Tongue (tissue), 3 donors: ENCODE measurements at places on chromosomes 6 and 20.

GRCh38 chr6:167668019-167668753 lies 158.5 kb upstream of the AFDN start:
- DNase-seq, result no peak

GRCh38 chr20:20897145-20897544 lies 184.7 kb upstream of the RALGAPA2 start:
- DNase-seq, result peak; percentile 51

DNA sequence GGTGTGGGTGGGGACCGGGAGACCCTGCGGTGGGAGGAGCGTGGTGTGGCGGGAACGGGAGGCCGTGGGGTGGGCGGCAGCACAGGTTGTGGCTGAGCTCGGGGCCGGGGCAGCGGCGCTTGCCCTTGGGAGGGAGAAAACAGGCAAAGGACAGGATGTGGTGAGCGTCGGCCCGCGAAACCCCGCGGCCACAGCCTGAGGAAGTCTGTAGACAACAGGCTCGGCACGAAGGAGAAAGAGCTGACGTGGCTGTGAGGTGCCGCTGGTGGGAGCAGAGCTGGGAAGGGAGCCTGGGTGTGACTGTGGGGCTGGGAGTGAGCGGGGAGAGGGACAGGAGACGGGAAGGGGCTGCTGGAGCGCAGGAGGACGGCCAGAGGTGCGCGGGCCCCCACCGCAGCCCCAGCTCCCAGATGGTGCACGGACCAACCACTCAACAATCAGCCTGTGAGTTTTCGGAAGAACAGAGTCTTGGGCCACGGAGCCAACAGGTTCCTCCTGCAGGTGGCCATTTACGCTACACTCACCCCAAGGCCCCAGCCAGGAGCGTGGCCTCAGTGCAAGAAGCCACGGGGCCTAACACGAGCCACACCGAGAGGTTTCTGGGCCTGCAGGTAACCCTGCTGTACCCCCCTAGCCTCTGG lies 202.8 kb downstream of the DLL1 start:
- no peak for DNase-seq

- DNase-seq, result no peak
Measured at GRCh38 chr20:57686931-57687652, 22.7 kb downstream of the PMEPA1 start.

GRCh38 chr6:81475646-81476045 lies 276.8 kb downstream of the TENT5A start:
- no peak for DNase-seq

- no peak for DNase-seq
Measured at GRCh38 chr6:124054034-124054433, 250.4 kb downstream of the NKAIN2 start.

GRCh38 chr6:116472706-116473105 lies 11.5 kb downstream of the CALHM6 start:
- DNase-seq, result no peak

DNA sequence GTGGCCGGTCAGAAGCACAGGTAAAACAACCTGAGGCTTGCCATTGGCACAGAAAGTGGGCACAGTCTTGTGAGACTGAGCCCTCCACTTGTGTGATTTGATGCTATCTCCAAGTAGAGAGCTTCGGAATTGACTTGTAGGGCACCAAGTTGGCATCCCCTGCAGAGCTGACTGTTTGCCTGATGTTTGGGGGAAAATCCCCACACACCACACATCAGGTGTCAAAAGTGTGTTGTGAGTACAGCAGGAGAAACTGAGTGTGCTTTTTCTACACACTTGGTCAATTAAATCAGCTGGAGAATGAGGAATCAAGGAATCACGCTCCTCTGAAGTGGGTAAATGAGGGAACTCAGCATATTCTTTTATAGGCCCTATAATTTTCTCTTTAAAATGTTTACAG lies 989 bp downstream of the SERINC3 start:
- no peak for DNase-seq

GRCh38 chr20:21505810-21506530 lies 7.9 kb downstream of the NKX2-2 start:
- DNase-seq, result peak; percentile 71

GRCh38 chr6:142822842-142823241 lies 122.1 kb downstream of the HIVEP2 start:
- DNase-seq, result no peak

DNA sequence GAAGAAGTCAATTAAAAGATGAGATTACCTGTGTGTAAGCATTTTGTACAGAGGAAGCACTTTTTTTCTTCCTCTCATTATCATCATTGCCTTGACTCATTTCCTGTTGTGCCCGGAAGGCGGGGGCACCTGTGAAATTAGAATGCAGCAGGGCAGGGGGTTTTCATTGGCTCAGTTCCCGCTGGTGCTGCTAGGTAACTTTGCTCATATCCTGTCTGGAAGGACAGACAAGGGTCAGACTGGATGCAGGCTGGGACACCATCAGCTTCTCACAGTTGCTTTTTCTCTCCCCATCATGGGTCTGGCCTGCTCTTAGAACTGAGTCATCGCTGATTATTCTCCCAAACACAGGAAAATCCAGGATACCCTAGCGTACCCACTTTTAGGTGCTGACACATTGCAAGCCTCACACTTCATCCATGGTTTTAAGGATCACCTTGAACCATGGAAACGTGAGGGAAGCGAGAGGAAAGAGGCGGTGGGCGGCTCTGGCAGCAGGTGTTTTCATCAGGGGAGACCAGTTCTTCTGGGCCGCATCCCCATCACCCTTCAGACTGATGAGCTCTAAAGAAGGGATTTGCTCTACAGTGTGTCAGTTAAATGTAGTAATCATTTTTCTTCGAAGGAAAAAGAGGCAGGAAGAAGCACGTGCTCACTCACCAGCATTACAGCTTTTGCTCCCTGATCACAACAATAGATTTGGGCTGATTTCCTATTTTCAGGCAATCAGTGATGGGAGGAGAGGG lies 195.7 kb upstream of the SASH1 start:
- no peak for DNase-seq

- DNase-seq, result no peak
Measured at GRCh38 chr20:16005021-16005914, 568.0 kb downstream of the KIF16B start.

- no peak for DNase-seq
Measured at GRCh38 chr6:139962654-139963347, 588.4 kb upstream of the CITED2 start.

DNA sequence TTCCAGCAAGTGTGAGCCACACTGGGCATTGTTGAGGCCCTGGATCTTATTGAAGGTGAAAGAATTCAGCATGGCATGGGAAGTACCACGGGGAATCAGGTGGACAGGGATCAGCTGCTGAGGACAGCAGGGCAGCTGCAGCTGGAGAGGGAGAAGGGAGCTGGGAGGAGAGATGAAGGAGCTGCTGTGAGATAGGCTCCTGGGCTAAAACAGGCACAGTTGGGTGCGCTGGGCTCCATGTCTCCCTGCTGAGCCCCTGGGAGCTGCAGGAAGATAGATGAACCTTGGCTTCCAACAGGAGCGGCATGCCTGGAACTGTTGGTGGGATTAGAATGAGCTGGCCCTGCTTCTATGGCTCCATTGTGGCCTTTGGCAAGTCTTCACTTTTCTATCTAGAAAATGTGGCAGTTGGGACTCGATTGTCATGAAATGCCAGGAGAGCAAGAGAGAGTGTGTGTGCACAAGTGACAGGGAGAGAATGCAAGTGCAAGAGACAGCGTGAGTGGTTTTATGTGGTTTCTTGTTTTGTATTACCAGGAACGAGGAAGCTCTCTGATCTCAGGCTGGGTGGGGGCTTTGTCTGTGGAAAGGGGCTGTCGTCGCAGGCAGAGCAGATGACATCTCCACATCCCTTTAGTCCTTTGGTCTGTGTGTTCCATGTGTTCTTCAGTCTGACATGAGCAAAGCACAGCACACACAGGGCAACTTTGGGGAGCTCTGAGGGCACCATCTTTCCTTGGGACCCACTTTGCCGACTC lies 20.4 kb downstream of the SNPH start:
- no peak for DNase-seq

DNA sequence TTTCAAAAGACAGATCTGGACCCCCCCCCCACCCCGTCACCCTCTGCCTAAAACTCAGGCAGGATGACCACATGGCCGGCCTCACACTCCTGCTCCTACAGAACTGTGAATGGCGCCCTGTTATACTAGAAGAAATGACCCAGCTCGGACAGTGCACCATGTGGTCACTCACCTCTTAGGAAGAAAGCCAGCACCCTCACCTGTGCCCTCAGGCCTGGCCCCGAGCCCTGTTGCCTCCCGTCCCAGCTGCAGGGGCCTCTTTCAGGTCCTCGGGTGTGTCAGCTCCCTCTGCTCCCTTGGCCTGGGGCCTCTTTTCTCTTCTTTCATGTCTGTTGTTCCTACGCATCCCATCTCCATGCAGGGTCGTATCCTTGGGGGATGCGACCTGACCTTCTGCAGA lies 23.7 kb downstream of the OSBPL2 start:
- no peak for DNase-seq

GRCh38 chr6:102223942-102224341 lies 830.4 kb downstream of the GRIK2 start:
- no peak for DNase-seq

DNA sequence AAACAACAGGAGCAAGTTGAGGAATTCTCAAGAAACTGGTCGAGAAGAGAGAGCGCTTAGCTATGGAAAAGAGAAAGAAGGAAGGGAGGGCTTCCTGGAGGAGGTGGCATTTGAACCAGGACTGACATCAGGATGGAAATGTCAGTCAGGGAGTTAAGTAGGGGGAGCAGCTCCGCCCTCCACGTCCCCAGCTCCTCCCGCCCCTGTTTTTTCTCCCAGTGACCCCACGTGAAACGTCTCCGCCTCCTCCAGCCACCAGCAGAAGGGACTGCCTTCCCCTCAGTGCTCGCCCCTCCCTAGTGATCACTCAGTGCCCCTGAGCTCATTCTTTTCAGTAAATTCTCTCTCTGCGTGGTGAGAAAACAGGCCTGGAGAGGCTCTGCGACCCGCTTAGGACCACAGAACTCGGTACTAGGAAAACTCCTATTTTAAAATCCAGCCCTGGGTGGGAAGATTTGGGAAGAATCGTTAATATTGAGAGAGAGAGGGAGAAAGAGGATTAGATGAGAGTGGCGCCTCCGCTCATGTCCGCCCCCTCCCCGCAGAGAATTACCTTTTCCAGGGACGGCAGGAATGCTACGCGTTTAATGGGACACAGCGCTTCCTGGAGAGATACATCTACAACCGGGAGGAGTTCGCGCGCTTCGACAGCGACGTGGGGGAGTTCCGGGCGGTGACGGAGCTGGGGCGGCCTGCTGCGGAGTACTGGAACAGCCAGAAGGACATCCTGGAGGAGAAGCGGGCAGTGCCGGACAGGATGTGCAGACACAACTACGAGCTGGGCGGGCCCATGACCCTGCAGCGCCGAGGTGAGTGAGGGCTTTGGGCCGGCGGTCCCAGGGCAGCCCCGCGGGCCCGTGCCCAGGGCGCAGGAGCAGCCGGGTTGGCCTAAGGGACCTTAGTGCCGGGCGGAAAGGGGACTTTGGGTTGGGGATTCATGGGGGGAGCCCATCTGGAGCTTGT lies 4.6 kb downstream of the HLA-DPB1 start:
- DNase-seq, result peak; percentile 74

DNA sequence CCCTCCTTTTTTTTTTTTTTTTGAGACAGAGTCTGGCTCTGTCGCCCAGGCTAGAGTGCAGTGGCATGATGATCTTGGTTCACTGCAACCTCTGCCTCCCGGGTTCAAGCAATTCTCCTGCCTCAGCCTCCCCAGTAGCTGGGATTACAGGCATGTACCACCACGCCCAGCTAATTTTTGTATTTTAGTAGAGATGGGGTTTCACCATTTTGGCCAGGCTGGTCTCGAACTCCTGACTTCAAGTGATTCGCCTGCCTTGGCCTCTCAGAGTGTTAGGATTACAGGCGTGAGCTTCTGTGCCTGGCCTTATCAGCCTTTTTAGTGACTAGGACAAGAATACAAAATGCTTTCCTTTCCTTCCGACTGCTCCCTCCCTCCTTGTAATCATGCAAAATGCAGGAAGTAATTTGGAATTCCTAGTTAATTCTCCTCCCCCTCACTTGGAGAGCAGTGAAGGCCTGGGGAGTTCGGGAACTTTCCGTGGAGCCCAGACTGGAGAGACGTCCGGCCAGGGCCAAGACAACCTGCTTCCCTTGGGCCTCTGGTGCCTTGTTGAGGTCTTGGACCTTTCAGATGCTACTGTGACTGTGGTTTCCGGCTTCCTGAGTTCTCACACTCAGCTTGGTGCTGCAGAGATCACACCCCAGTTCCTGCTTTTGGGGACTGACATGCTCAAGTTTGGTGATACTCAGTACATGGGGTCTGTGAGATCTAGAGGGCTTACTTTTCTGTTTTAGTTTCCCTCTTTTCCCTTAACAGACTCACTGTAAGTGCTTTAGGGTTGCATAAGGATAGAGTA lies 3.9 kb upstream of the PHF20 start:
- DNase-seq, result peak; percentile 36

- DNase-seq, result no peak
Measured at GRCh38 chr6:90214966-90215365, 81.7 kb downstream of the BACH2 start.

- peak; percentile 34 for DNase-seq
Measured at GRCh38 chr6:161242779-161243693, 30.8 kb downstream of the AGPAT4 start.

DNA sequence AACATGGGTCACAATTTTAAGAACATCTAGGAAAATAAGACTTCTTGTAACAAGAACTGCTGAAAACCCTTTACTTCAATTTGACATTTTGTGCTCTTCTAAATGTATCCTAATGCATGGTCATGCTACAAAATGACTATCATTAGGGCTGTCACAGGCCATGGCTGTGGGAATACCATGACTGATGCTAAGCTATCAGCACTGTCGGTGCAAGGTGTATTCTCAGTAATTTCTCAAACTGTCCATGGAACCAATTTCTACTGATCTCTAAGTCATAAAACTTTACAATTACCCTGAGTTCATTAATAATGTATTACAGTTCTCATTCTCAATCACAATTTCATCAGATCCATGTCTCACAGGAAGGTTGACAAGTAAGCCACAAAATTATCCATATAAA lies 625.3 kb downstream of the EYS start:
- no peak for DNase-seq

DNA sequence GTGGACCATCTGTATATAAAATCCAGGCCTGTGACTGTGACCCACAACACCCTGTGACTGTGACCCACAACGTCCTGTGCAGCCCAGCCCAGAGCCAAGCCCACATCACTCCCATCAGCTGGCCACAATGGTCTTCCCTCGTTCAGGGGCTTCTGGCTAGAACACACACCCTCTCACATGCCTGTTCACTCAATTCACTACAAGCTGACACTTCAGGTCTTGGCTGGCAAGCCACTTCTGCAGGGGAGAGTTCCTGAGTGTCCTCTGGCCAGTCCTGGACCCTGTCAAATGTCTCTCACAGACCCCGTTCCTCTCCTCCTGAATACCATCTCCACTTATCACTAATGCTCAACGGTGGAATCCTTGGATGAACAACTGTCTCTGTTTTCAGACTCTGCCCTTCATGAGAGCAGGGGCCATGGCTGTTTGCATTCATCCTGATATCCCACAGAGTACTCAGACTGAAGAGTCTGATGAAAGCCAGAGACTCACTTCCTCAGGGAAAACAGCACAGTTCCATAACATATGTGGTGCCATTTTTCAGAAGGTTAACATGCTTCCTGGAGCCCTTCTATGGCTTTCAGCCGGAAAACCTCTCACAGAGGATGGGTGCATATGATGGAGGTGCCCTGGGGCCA lies 56.0 kb downstream of the MYH7B start:
- DNase-seq, result no peak

GRCh38 chr6:4320860-4321259 lies 185.5 kb upstream of the ECI2 start:
- no peak for DNase-seq

- DNase-seq, result no peak
Measured at GRCh38 chr6:33742092-33742491, 4.6 kb downstream of the IP6K3 start.
